Naive thymus-derived CD4-positive, alpha-beta T cell (primary cell): ENCODE measurements at places on chromosomes 4 and X.
A peak's percentile ranks its signal among the peaks of the same experiment; 100 is the strongest.

DNA sequence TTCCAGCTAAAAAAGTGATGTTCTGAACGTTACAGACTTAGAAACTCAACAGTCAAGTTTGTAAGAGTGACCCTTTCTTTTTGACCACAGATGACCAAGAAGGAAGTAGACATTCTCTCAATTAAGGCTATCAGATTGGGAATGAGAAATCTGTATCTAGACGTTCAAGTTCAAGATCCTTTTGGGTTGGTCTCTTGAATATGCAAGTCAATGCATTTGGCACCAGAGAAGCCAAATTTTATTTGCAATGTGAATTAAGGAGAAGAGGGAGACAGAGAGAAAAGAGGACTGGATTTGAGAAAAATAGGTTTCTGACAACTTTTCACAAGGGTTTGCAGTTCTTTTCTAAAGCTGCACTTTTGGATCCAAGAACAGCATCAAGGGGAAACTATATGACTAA lies 17.5 kb upstream of the SULT1E1 start:
- no peaks in the 10 kb centered on the region for H3K4me1 ChIP-seq
- H3K4me3 ChIP-seq: no peak overlapping the region

DNA sequence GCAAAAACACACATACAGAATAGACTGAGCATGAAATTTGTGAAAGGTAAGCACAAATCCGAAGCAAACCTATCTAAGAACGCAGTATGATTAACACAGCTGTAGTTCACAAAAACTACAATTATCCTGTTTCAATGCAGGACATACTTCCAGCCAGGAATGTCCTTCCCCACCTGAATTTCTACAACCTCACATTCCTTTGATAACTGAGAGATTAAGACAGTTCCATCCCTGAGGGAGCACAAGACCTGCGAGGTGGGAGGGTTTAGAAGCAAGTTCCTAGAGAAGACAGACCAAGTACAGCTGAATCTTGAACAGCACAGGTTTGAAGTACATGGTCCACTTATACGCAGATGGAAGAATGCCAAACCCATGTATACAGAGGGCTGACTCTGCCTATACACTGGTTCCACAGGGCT lies 10.6 kb downstream of the ABCG2 start:
- no peaks in the 10 kb centered on the region for H3K36me3 ChIP-seq
- H3K4me1 ChIP-seq: no peaks in the 10 kb centered on the region
- no peak overlapping the region for H3K27ac ChIP-seq
- no peaks in the 10 kb centered on the region for H3K27me3 ChIP-seq

DNA sequence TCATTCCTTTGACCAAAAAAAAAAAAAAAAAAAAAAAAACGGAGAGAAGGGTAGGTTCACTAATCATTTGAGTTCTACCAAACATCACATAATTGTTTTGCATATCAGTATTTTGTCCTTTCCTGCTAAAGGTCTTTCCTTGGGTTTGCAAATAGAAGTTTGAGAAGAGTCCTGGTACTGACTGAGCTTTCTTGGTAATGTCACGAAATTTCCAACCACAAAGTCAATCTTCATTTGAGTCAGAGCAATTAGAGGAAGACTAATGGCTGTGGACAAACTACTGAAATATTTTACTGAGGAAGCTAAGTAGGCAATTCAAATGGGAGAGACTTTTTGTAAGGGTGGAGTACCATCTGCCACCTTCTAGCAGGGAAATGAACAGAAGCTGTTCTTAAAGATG lies 21.7 kb upstream of the CD40LG start:
- peak overlapping the region; percentile 18 for H3K4me3 ChIP-seq
- H3K36me3 ChIP-seq: no peaks in the 10 kb centered on the region
- peak overlapping the region; percentile 12 for H3K27ac ChIP-seq
- no peaks in the 10 kb centered on the region for H3K27me3 ChIP-seq
- no peak for DNase-seq
- peaks cover 72% of the 10 kb centered on the region for H3K4me1 ChIP-seq

DNA sequence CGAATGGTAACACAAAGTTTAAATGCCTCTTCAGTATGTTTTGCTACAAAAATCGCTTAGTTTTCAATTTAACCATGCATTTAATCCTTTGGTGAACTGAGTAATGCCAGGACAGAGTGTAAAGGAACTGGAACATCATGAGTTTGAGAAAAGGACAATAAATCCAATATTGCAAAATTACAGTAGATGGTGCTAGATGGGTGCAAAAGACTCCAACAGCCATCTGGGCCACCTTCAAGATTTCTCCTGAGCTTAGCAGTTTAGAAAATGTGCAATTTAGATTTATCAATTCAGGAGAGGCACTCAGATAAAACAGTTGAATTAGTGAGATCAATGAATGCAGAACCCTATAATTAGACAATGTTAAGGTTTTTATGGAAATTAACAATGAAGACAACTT lies 33.2 kb upstream of the MID1IP1 start:
- H3K36me3 ChIP-seq: no peaks in the 10 kb centered on the region
- H3K4me1 ChIP-seq: no peaks in the 10 kb centered on the region

DNA sequence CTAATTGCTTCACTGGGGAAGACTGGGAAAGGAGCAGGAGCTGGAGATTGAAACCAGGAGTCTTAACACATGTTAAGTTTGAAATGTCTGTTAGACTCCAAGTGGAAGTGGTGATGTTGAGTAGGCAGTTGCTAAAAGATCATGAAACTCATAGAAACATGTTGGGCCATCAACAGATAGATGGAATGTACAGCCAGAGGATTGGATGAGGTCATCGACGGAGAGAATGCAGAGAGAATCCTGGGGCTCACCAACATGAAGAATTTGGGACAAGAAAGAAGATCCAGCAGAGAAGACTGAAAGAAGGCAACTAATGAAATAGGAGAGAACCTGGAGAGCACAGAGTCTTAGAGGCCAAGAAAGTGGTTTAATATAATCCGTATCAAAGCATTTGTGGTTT lies 19.4 kb upstream of the TSPAN5 start:
- no peaks in the 10 kb centered on the region for H3K36me3 ChIP-seq
- H3K27me3 ChIP-seq: no peaks in the 10 kb centered on the region
- H3K4me3 ChIP-seq: no peak overlapping the region
- DNase-seq: no peak
- no peak overlapping the region for H3K27ac ChIP-seq

- no peaks in the 10 kb centered on the region for H3K27me3 ChIP-seq
- no peak for DNase-seq
- H3K36me3 ChIP-seq: no peaks in the 10 kb centered on the region
- H3K4me3 ChIP-seq: no peak overlapping the region
Measured at GRCh38 chrX:32749070-32749469, 462.3 kb downstream of the DMD start.

DNA sequence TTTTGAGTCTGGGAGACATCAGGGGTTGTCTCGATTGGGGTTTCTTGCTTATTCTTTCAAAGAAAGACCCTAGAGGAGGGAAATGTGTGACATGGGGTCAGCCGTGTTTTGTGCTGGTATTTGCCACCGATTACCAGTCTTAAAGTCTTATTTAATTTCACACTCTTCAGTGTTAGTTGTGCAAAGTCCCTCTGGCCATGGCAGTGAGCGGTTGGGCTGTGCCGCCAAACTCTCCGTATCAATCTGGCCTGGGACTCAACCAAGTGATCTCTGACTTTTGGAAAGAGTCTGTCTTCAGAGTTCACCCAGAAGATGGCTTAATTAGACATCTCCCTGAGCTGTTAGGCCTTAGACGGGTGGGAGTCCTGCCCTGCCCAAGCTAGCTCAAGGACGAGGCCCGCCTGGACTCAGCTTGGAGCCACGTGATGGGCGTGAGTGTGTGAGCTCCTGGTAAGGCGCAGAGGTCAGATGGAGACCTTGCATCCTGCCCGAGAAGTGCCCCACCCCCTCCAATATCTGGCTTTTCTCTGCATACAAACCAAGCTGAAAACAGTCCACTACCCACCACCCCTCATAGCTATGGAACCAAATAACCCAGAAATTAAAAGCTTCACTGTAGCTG lies 3.8 kb upstream of the PITX2 start:
- no peak overlapping the region for H3K27ac ChIP-seq
- H3K4me1 ChIP-seq: peaks cover 12% of the 10 kb centered on the region
- H3K4me3 ChIP-seq: no peak overlapping the region
- no peak for DNase-seq

- peaks cover 6% of the 10 kb centered on the region for H3K36me3 ChIP-seq
- no peaks in the 10 kb centered on the region for H3K27me3 ChIP-seq
- no peak overlapping the region for H3K27ac ChIP-seq
Measured at GRCh38 chr4:3207531-3208037, 41.4 kb upstream of the MSANTD1 start.

DNA sequence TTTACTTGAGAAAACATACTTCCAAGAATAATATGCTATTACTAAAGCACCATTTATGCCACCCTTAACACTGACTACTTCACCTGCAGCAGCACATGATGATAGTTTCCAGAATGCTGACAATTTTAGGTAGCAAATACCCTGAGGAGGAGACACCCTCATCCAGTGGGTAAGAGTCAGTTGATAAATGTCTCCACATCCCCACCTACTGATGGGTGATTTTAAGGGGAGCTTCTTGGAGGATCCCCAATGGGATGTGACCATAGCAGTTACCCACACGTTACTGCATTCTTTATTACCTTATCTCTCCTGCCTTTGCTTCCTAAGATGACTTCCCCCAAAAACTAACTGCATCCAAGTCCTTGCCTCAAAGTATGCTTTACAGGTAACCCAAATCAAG lies 131.2 kb upstream of the SMARCAD1 start:
- no peaks in the 10 kb centered on the region for H3K4me1 ChIP-seq
- no peaks in the 10 kb centered on the region for H3K36me3 ChIP-seq
- no peak overlapping the region for H3K27ac ChIP-seq
- H3K4me3 ChIP-seq: no peak overlapping the region
- no peak for DNase-seq
- H3K27me3 ChIP-seq: no peaks in the 10 kb centered on the region

DNA sequence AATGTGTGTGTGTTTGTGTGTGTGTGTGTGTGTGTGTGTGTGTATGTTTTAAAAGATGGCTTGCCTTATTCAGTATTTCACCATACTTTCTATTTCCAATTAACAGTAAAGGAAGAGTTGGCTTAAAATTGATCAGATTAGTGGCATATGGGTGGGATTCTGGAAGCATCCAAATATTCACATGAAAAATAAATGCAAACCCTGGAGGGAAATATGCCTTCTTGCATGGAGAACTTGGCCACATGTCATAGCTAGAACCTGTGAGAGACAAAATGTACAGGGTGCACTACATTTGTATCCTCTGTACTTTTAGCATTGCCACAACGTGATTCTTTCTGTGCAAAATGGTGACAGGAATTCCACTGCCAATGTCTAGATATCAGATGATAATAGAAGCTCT lies 589.6 kb downstream of the ZNF674 start:
- H3K27ac ChIP-seq: no peak overlapping the region
- no peak for DNase-seq
- H3K36me3 ChIP-seq: no peaks in the 10 kb centered on the region

- no peaks in the 10 kb centered on the region for H3K4me1 ChIP-seq
- no peak overlapping the region for H3K4me3 ChIP-seq
- DNase-seq: no peak
- H3K27me3 ChIP-seq: no peaks in the 10 kb centered on the region
Measured at GRCh38 chrX:32687379-32687778, 524.0 kb downstream of the DMD start.

DNA sequence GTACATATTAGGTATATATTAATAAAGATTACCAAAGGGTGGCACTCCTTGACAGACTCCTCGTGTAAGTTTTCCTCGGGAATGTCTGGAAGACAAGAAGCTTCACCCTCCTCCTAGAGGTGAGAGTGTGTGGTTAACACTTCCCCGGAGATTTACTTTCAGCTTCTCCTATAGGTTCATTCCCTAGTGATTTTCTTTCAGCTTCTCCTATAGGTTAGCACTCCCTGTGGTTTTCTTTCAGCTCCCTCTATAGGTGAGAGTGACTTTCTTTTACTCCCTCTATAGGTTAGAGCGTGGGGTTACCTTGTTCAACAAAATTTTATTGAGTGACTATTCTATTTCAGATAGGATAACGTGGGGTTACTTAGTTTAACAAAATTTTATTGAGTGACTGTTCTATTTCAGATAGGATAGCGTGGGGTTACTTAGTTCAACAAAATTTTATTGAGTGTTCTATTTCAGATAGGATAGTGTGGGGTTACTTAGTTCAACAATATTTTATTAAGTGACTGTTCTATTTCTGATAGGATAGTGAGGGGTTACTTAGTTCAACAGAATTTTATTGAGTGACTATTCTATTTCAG lies 106.0 kb upstream of the PLAC1 start:
- DNase-seq: peak; percentile 7
- H3K4me1 ChIP-seq: no peaks in the 10 kb centered on the region
- H3K27ac ChIP-seq: no peak overlapping the region
- H3K36me3 ChIP-seq: no peaks in the 10 kb centered on the region

GRCh38 chrX:48831909-48832291 lies 3.5 kb downstream of the PCSK1N start:
- peaks cover 5% of the 10 kb centered on the region for H3K4me1 ChIP-seq
- no peak for DNase-seq
- no peaks in the 10 kb centered on the region for H3K27me3 ChIP-seq
- H3K36me3 ChIP-seq: no peaks in the 10 kb centered on the region
- H3K4me3 ChIP-seq: no peak overlapping the region
- no peak overlapping the region for H3K27ac ChIP-seq

GRCh38 chrX:109347632-109348031 lies 134.3 kb downstream of the GUCY2F start:
- H3K4me3 ChIP-seq: no peak overlapping the region
- no peak overlapping the region for H3K27ac ChIP-seq
- H3K4me1 ChIP-seq: no peaks in the 10 kb centered on the region
- no peaks in the 10 kb centered on the region for H3K27me3 ChIP-seq
- DNase-seq: no peak

DNA sequence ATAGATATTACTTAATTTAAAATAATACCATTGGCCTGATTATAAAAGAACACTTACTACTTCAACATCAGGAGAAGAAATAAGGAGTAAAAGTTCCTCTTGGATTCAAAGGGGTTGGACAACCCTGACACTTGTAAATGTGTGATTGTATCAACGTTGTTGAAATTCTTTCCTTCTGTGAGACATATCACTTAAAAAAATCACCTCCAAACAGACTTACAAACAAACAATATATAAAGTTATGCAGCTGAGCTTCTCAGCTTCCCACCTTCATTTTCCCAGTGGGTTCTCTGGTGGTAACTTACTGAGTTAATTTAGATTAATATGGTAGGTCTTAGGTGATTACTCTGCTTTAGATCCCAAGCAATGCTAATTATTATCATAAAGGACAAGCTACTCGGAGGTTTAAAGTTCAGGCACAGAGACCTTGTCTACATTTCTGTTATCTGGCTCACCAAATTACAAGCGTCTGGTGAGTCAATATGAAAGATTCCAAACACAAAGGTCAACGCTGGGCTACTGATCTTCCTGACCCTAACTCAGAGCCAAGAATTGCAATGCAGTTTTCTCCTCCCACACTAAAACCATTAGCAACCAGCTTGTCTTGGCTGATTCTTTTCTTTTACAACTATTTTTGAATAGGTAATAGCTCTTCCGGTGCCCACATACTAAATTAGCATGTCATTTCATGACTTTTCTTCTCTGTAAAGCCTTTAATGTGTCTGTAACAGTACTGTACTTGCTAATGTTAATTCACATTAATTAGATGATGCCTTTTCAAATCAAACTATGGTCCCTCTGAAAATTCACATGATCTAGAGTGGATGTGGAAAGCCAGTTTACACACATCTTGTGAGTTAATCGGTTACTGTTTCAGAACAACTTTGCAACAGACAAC lies 157.6 kb downstream of the RASL11B start:
- no peak overlapping the region for H3K27ac ChIP-seq
- DNase-seq: no peak
- H3K4me1 ChIP-seq: no peaks in the 10 kb centered on the region
- H3K36me3 ChIP-seq: no peaks in the 10 kb centered on the region
- H3K4me3 ChIP-seq: no peak overlapping the region
- H3K27me3 ChIP-seq: no peaks in the 10 kb centered on the region

- peaks cover 31% of the 10 kb centered on the region for H3K4me1 ChIP-seq
- DNase-seq: no peak
Measured at GRCh38 chr4:55397520-55398321, 2.0 kb downstream of the TMEM165 start.
